Mesothelial cell of epicardium (in vitro differentiated cells): ENCODE measurements at places on chromosomes 3 and 15. TPM values are rescaled to one million over a fixed set of nuclear protein-coding genes. Genes with fewer than 3 reads are reported as not detected.

DNA sequence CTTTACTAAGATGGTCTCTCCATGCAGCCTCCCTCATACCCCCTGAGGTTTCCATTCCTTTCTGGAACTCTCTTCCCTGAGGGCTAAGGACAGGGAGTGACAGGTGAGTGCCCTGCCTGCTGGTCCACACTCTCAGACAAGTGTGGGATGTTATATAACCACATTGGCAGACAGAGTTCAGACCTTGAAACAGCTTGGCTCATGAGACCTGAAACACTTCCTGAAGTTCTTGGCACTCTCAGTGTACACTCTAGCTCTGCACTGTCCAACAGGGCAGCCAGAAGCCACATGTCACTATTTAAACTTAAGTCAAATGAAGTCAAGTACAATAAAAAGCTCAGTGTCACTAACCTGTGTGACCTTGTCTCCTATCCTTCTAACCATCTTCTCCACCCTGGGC, 188.5 kb downstream of the ZNF621 start:
- no peak for DNase-seq

DNA sequence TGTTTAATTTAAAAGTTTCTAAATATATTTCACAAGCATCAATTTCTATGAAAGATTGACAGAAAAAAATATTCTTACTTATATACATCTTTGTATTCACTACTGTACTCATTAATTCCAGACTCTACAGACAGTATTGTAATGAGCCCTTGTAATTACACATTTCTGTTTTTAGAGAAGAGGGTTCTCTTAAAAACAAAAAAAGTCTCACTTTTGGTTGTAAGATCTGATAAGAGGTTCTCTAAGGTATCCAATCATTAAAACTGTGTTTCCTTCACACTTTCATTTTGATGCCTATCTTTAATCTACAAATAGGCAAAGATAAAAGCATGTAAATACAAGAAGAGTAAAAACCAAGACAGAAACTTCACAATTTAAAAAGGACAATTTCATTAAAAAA, 75.6 kb downstream of the FBXL22 start:
- no peak for DNase-seq

GRCh38 chr3:60758171-60758570, 493.1 kb downstream of the FHIT start:
- no peak for DNase-seq

- no peak for DNase-seq
Measured at GRCh38 chr3:152377184-152377570, 108.4 kb downstream of the MBNL1 start.

DNA sequence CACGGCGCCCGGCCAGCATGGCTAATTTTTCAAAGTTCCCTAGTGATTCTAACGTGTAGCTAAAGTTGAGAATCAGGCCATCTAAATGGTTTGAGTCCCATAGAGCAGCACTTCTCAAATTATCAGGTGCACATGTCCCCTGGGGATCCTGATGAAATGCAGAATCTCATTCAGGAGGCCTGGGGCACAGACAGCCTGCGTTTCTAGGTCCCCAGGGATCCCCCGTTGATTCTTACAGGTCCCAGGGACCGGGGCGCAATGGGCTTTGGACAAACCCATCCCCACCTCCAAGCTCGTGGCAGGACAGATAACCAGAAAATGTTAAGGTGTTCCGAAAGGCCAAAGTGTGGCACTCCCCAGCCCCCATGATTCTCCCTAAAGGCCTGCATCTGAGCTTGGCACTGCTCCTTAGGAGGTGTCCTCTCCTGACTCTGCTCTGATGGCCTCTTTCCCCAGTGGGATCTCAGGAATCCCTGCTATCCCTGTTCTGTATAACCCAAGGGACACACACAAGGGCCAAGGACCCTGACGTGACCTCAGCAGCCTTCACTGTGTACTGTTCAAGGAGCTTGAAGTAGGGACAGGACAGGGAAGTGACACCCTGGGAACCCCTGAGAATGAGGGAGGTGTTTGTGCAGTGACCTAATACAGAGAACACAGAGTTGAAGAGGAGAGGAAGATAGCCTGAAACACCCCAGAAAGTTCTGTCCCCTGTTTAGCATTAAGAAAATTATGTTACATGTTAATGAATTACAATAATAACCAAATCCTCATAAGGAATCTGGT, 8.0 kb downstream of the LRRK1 start:
- DNase-seq: no peak

DNA sequence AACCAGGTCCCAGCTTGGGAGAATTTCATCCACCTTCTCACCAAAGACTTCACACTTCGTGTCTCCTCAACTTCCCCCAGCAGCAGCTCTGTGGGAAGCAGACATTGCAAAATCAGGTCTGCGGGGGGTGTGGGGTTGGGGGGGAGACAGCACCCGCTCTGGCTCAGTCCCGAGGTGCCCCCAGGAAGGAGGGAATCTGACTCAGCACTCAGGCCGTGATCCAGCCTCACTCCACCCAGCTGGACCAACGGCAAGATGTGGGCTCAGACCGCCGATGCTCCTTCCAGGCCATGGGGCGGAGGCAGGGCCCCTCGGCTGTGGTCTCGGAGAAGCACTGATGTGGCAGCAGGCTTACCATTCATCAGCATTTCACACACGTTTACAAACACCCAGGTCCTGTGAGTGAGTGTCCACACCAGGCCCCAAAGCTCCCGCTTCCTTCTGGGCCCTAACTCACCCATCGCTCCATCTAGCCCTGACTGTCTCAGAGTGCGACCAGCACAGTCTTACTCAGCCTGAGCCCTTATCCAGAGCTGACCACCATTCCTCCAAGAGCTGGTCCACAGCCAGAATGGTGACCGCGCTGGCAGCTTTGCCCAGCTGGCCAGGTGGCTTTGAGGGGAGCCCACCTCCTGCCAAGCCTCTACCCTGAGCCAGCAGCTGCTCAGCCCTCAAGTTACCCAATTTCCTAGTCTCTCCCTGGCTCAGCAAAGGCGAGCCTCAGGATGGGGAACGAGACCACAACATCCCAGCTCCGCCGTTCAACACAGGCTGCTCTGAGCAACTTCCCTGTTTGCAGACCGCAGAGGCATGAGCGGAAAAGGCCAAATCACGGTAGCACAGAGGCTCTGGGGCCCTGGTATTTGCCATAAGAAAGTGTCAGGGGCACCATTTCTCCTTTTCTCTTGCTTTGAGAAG, 3.3 kb downstream of the STAB1 start:
- DNase-seq: no peak

DNA sequence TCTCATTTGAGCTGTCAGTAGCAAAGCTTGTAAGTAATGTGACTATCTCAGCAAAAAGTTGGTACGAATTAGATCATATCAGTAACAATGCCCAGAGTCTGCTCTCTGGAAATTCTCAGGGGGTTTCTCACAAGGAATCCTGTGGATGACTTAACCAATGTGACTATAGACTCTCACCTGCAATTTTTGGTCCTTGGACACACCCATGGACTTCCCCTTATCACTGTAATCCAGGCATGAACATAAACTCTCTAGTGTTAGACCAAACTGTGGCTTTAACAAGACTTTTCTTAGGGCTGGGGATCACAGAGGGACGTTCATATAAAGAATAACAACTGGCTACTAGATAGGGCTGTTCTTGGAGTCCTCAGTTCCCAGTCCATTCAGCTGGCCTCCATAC, 3.9 kb upstream of the ZNF80 start:
- DNase-seq: no peak

The FGF12 gene
- total RNA-seq: 0.97 to 1.2 TPM (median 1.0 TPM) in 3 replicates

The SST gene
- 5.6 to 10.8 TPM (median 7.3 TPM) in 3 replicates for total RNA-seq
